ENCODE measurements at places on chromosomes 12 and 14.

DNA sequence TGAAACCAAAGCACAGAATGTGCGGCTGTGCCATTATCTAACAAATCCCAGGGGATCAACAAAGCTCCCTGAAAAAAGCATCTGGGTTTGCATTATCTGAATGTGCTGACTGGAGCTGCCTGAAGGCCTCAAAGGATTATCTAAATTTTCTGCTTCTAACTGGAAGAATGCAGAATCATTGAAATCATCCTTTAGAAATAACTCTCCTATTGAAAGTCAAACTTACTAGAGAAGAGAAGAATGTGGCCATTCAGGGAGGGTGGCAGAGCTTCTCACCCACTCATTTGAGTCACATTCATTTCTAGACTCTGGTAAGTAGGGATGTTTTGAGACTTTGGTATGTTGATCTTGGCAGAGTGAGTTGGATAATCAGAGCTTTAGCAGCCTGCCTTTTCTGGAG is 220.6 kb upstream of the RGS6 start:
- DNase-seq, result no peak

- no peak for DNase-seq
These were observed 310.3 kb downstream of the C12orf75 start for GRCh38 chr12:105640761-105641160.

DNA sequence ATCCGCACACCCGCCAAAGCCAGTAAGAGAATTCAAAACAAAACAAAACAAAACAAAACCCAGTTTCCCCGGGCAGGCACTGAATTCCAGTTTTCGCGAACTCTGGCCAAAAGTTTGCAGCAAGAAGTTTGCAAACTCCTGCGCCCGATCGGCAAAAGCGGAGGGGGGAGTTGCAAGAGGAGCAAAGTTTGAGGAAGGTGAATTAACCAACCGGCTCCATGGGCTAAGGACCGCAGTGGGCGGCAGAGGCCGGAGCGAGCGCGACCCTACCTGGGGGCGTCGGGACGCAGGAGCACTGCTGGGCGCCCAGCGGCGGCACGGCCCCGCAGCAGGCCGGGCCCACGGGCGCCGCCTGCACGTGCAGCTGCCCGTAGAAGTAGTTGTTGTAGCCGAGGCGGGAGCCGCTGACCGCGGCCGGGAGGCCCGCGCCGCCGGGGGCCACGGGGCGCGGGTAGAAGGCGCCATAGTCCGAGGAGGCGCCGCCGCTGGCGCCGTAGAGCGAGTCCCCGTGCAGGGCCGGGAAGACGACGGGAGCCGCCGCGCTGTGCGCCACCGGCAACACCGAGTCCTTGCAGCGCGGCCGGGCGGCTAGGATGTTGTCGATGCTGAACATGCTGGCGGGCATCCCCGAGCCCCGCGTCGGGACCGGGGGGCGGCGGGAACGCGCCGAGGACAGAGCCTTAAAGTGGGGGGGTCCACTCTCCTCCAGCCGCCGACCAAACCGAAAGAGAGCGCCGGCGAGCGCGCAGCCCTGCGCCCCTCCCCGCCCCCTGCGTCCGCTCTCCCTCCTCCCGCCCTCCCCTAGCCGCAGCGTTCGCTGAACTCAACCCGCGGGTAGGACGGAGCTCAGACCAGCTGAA is at the start of gene GSC:
GSC (minus strand) TSS at position 723 of the 860 bp plus-strand sequence; CDS start at position 625, 98 bp downstream.
- no peak for DNase-seq

- no peak for DNase-seq
These were observed 26.7 kb downstream of the NTN4 start for GRCh38 chr12:95763809-95764253.

DNA sequence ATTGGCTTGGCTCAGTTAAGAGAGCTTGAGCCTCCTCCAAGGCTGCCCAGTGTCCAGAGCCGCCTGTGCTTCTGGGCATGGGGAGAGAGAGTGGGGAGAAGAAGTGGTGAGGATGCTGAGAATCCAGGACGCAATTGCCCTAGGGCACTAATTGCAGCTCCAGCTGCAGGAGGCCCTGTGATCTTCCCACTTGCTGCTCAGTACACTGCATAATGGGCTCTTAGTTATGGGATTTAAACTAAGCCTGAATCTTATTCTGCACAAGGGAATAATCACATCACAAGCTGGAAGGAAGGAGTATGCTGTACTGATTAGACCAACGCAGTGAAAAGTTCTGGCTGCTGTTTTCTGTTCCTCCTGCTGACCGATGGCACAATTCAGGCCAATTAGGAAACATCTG is 101.0 kb upstream of the PRMT8 start:
- no peak for DNase-seq

DNA sequence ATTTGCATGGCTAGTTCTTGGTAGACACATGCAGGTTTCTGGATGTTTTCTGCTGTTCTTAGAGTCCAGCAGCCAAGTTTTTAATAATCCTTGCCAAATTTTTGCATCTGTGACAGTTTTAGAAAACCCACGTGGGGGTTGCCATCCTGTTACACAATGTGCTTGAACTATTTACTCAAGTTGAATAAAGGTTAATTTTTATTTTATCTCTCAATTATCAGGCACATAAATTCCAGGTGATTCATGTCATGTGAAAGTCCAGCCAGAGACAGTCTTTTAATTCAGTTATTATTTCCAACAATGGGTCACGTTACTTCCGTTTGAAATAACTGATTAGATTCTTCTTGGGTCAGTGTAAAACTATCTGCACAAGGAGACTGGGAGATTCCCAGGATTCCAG is 15.7 kb downstream of the MYRFL start:
- no peak for DNase-seq

DNA sequence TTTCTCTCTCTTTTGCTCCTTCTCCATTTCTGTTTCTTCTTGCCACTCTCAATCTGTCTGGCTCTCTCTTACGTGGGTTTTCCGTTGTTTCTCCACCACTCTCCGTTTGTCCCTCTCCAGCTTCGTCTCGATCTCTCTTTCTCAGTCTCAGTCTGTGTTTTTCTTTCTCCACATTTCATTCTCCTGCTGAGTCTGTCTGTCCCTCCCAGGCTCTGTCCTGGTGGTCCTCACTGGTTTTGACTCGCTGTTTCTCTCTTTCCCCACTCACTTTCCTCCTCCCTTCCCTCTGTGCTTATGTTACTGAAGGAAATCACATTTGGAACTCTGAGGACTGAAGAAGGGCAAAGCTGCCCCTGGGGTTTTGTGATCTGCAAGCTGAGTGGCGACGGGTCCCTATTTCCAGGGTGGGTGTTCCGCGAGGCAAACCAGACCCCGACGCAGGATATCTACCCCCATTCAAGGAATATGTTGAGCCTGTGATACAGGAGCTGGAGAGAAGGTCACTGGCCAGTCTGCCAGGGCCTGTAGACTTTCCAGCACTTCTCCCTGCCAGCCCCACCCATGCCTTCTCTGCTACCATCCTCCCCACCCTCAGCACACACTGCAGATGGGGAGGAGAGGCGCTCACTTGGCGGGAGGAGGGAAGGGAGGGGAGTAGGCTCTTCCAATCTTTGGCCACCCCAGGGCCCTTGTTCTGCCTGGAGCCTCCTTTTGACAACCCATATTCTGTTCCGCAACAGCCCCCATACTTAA is 102.7 kb upstream of the MAP1LC3B2 start:
- peak; percentile 11 for DNase-seq

DNA sequence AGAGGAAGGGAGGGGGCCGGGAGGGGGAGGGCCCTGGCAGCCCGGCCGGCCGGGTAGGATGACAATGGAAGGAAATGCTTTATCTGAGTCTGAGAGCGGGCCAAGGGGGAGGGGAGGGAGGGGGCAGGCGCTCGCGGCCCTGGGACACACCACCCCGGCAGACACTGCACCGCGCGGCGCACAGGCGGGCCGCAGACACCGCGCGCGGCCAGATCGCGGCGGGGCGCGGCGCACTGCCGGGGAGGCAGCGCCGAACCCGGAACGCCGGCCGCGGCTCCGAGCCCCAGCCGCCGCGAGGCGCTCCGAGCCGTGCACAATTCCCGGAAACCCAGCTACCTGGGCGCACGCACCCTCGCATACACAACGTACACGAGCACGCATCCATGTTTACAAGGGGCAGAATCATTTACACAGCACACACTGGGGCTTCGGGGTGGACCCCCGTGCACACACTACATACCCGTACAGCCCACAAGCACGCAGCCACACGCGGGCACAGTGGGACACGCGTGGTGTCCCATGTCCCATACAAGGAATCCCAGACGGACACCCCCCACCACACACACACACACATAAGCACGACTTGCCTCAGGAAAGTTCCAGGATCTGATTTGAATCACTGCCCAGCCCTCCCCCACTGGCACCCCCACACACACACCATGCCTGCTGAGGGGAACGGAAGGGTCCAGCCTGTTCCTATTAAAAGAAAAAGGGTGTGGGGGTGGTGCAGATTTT is at the start of gene HDAC7:
HDAC7 (minus strand) TSS at position 8 of the 735 bp plus-strand sequence. CDS start 118 bp downstream, outside the sequence.
- DNase-seq, result no peak

GRCh38 chr12:103858953-103859601 is 18.0 kb upstream of the NT5DC3 start:
- no peak for DNase-seq

- no peak for DNase-seq
These were observed 54.5 kb upstream of the HECTD1 start for GRCh38 chr14:31261859-31262731.

- DNase-seq, result no peak
These were observed 916 bp upstream of the PAWR start for GRCh38 chr12:79691511-79692248.

GRCh38 chr12:94676031-94676641 is 25.8 kb upstream of the TMCC3 start:
- DNase-seq, result no peak

DNA sequence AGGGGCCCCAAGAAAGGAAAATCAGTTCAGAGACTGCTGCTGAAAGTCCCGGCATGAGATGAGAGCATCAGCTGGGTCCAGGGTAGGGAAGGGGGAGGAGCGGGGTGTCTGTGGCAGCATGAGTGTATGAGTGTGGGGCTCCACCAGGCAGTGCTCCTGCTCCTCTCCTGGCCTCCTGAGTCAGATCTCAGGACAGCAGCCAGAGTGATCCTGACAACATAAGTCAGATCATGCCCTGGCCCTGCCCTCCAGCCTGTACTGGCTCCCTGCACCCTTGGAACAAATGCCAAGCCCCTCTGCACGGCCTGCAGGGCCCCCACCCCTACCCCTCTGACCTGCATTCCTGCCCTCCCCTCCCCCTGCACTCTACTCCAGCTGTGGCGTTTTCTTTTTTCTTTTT is 24.2 kb upstream of the LRP1-AS start:
- no peak for DNase-seq

- no peak for DNase-seq
These were observed 50.3 kb downstream of the BEGAIN start for GRCh38 chr14:100536721-100537445.

DNA sequence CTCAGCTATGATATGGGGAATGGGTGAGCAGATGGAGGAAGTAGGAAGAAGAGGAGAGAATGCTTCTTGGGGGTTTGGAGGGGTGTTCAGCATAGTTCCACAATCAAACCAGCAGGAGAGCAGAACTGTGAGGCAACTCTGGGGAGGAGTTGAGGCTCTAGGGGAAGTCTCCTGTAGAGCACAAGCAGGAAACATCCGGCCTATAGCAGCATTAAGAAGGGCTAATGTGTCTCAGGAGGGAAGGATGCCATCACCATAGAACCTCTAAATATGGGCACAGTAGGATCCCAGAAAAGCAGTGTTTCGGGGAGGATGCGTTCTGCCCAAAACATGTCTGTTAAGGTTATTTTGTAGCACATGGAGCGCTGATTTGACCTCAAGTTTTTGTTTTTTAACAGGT is 8.4 kb upstream of the SALL2 start:
- no peak for DNase-seq

DNA sequence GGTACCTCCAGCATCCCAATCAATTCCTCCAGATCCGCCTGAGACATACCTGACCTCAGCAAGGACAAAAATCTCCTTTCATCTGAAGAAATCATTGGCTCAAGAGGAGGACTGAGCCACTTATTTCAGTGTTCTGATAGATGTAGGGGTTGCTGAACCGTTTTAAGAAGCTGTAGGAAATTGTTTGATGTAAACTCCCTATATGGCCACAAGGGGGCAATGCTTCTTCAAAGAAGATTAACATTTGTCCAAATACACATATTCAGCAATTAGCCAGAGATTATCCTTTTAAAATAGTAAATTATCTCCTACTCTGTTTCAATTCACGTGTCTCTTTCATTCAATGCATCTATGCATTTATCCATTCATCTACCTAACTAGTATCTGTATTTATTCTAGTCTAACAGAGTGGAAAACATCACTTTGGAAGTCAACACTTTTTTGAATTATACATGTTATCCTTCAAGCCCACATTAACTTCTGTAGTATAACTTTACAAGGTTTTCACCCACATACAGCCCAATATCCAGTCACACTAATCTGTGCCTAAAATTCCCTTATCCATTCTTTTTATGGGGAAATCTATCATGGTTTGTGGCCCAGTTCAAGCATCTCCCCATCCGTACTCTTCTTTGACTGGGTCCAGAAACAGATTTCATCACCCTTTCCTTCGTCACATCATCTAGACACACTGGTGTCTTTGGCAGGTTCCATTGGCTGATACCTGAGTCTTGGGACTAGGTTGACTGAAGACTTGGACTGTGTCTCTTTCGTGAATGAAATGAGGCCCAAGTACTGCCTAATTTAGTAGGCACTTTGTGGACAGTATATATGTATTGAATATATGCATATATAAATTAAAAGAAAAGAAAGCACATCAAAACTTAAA is 411.0 kb upstream of the OR4E1 start:
- peak; percentile 31 for DNase-seq

DNA sequence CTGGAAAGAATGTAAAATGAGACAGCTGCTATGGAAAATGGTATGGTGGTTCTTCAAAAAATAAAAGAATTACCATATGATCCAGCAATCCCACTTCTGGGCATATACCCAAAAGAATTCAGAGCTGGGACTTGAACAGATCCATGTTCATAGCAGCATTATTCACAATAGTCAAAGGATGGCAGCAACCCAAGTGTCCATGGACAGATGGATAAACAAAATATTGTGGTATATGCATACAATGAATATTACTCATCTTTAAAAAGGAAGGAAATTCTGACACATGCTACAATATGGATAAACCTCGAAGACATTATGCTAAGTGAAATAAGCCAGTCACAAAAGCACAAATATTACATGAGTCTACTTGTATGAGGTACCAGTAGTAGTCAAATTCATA is 9.1 kb downstream of the RAB2B start:
- DNase-seq, result no peak
